ENCODE measurements at places on chromosomes 7 and 10.

- DNase-seq = no peak
Measured at GRCh38 chr10:458421-458851, 231.0 kb downstream of the DIP2C start.

DNA sequence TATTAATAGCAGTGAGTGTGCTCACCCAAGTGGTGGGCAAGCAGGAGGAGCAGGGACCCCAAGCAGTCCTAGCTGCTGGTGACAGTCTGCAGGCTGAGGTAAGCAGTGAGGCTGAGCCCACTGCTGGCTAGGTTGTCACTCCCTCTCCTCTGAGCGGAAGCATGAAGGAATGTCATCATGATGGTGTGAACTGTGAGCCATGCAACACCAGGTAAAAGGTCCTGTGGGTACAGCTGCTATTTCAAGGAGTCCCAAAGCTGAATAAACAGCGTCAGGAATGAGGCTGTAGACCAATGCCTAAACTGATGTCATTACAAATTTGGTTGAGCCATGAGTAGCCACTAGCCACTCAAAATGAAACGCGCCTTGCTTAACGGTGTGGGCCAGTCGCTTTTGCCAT, 126.1 kb downstream of the RNF32 start:
- DNase-seq = no peak

DNA sequence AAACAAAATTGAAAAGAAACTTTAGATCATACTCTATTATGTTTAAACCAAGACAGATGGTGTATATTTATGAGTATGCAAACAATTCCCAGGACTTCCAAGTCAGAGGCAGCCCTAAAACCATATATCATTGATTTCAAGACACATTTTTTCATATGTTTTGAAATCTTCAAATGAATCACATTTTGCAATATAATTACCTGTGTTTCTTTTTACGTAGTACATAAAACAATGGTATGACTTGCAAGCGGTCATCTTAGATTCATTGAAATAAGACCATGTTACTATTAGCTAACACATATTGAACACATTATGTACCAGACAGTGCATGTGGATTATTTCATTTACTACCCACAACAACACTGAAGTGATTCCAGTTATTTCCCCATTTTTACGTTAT, 14.9 kb downstream of the SMURF1 start:
- no peak for DNase-seq

- DNase-seq = no peak
Measured at GRCh38 chr10:117239051-117239450, 1.9 kb upstream of the SLC18A2 start.

DNA sequence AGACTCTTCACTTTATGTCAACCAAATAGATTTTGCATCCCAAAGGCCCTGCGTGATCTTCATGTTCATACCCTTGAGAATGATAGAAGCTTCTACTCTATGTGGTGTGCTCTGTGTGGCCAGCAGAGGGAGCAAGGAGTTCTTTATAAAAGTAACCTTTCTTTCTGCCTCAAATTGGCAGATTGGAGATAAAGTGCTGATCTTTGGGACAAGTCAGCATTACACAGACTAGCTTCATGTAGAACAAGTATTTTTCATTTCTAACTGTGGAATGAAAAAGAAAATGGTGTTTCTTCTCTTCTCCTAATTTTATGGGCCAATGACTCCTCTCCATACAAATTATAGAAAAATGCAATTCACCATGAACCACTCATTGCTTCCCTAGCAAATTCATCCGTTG, 1214.1 kb downstream of the SORCS1 start:
- DNase-seq = no peak

GRCh38 chr10:84668186-84668763, 339.9 kb downstream of the CCSER2 start:
- DNase-seq = no peak

GRCh38 chr7:141945356-141945755, 1.4 kb downstream of the CLEC5A start:
- no peak for DNase-seq

- DNase-seq = no peak
Measured at GRCh38 chr10:60291344-60291930, 98.2 kb downstream of the ANK3 start.

DNA sequence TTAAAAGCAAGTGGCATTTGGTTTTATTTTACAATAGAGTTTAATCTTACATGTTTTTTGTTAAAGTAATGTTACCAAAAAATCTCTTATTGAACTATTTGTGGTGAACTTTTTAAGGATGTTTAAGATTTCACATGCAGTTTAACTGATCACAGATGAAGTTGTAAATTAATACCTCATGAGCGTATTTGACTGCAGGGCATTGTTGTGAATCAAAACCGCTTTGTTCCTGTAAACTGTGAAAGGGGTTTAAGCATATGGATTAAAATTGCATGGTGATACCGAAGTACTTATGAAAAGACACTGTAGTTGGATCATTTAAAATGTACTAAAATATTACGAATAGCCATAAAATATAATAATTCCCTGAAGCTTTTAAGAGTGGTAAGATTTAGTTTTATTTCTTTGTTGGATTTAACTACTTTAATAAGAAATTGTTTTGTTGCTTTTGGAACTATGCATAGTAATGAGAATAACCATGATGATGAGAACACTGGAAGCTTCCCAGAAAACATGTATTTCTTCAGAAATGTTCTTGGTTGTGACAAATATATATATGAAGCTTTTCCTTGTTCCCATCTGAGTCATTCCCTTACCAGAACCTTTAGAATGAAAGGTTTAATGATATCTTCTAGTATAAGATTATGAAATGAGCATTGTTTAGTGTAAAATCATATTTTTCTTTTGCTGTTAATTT, 131.3 kb downstream of the ADK start:
- DNase-seq = no peak

GRCh38 chr7:43072530-43072929, 39.9 kb upstream of the HECW1 start:
- DNase-seq = no peak

GRCh38 chr7:106236065-106236464, 48.7 kb downstream of the NAMPT start:
- no peak for DNase-seq

- no peak for DNase-seq
Measured at GRCh38 chr10:133040198-133040597, 47.5 kb upstream of the ADGRA1 start.

DNA sequence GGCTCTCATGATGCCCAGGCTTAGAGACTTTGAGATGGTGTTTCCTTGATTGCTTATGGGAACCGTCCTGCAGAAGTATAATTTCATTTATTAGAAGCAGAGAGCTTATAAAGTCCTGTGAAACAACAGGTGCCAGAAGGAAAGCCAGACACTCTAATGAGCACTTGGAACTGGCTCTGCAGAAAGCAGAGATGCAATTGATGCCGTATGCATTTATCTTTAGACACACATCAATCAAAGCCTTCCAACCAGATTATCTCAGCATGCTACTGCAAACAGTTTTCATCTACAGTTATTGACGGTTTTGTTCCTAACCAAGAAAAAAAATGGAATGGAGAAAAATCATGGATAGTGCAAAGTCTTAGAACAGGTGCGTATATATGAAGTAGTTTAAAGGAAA, 371.7 kb upstream of the PRKCQ start:
- no peak for DNase-seq

DNA sequence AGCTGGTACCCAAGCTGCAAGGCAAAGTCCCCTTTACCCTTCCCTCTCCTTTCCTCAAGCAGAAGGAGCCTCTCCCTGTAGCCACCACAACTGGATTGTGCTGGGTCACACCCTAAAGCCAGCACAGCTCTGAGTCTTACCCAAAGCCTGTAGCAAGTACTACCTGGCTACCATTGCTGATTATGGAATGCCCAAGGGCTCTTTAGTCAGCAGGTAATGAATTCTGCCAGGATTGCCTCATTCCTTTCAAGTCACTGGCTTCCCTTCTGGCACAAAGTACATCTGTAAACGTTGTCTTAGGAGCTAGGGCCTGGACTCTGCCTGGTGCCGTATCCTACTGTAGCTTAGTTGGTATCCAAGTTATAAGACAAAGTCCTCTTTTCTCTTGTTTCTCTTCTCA, 52.0 kb downstream of the FAS start:
- no peak for DNase-seq

DNA sequence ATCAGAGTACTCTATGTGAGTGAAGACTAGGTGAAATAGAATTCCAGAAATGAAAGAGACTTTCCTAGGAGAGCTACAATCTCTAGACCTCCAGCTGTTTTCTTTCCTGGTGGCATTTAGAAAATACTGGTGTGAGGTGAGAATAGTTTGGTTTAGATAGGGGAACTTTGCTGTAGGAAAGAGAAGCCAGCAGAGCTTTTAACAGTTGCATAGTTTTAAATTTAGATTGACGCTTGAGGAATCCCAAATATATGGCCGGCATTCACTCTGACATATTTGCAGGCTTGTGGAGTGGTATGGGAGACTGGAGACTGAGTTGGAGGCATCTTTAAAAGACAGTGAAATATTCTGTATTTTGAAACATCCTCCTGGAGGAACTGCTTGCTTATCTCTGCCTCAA, 94.3 kb upstream of the ETV1 start:
- DNase-seq = no peak

- no peak for DNase-seq
Measured at GRCh38 chr10:50972591-50972990, 87.2 kb upstream of the A1CF start.

DNA sequence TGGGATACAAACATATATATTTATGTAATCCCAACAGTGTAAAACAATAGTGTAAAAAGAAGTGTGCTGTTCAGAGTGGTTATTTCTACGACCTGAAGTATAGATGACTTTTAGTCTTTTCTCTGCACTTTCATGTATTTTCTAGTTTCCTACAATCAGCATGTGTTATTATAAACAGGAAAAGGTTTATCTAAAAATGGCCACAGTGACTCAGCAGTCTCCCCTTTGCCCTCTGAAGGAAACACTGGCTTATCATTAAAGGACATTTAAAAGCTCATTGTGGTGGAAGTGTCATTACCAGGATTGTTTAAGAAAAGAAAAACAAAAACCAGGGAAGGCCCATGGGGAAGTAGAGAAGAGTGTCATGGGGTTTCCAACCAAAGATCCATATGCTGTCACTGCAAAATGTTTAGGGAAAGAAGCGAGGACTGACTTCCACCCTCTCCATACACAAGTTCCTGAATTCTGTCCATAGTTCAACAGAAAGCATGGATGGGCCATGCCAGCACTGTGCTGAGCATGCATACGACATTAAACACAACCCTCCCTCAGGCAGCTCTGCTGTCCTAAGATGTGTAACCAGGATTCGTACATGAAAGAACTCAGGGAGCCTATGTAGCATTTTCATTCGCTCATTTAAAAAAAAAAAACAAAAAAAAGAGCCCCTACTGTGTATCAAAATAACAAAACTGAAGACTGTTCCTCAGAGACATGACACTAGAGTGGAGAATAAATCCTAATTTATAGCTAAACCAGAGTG, 10.2 kb downstream of the CYREN start:
- no peak for DNase-seq

- DNase-seq = no peak
Measured at GRCh38 chr10:110481919-110482318, 15.8 kb upstream of the DUSP5 start.

- DNase-seq = no peak
Measured at GRCh38 chr10:650886-651615, 38.4 kb downstream of the DIP2C start.

GRCh38 chr7:81206217-81206616, 287.4 kb upstream of the SEMA3C start:
- DNase-seq = no peak

- no peak for DNase-seq
Measured at GRCh38 chr7:134941952-134942351, 44.4 kb upstream of the AGBL3 start.

GRCh38 chr10:99908512-99908911, 101.2 kb downstream of the DNMBP start:
- DNase-seq = no peak
